HCEC 1CT (cell line): ENCODE measurements at places on chromosomes 1 and 21.

DNA sequence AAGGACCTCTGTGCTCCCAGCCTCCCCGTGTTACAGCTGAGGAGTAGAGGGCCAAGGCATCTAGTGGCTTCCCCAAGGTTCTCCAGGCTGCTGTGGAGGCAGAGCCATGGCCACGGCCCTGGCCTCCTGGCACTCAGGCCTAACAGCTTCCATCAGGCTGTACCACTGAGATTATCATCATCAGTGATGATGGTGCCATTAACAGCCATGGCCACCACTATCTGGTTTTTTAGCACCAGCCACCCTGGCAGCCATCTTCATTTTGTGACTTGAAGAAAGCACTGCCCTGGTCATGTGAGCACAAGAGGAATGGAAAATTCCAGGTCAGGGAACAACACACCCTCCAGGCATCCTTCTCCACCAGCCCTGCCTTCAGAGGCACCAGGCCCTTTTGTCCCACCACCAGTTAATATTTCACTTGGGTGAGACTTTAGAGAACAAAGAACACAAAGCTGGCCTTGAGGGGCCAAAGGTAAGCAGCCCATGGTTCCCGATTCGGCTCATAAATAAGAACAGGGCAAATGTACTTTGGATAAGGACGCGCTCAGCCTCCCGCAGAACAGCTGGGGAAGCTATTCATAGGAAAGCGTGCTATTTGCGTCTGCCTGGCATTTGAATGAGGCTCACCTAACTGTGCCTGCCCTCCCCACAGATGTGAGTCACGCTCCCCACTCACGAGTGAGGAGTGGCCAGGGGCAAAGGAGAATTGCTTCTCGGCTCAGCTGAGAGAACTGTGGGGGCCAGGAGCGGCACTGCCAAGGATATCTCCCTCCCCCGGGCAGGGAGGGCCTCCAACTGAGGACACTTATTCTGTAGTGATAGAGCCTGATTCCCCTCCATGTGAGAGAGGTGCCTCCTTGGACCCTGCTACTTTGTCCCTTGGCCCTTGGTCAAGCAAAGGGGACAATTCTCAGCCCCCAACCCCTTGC, 95.6 kb downstream of the CD58 start:
- no peak for DNase-seq

- DNase-seq, result no peak
Measured at GRCh38 chr1:202551683-202552082, 158.6 kb downstream of the SYT2 start.

GRCh38 chr1:6612641-6613360, 730 bp upstream of the PHF13 start:
- peak; percentile 38 for DNase-seq

- DNase-seq, result no peak
Measured at GRCh38 chr1:17234405-17234804, 14.5 kb upstream of the PADI3 start.

- no peak for DNase-seq
Measured at GRCh38 chr1:108504447-108504846, 54.3 kb downstream of the NBPF6 start.

- no peak for DNase-seq
Measured at GRCh38 chr1:212892108-212892507, 34.0 kb downstream of the FLVCR1 start.

DNA sequence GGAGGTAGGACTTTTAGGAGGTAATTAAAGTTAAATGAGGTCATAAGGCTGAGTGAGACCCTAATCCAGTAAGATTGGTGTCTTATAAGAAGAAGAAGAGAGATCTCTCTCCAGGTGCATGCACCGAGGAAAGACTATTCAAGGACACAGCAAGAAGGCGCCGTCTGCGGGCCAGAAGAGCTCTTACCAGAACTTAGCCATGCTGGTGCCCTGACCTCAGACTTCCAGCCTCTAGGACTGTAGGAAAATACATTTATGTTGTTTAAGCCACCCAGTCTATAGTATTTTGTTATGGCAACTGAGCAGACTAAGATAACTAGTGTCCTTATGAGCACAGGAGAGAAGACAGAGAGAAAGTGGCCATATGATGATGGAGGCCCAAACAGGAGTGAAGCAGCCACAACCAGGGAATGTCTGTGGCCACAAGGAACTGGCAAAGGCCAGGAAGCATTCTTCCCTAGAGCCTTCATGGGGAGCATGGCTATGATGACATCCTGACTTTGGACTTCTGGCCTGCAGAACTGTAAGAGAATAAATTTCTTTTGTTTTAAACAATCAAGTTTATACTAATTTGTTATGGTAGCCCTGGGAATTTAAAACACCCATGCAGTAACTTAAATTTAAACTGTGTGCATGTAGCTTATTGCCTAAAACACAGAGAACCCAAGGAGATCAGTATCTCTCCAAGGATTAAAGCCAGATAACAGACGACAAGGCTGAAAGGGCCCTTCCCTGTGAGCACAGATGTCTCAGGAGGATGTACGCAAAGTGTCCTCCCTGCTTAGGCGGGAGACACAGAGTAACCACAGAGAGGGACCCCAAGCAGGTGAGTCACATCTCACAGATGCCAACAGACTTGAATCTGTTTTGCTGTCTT, 9.9 kb upstream of the CD58 start:
- no peak for DNase-seq

- no peak for DNase-seq
Measured at GRCh38 chr1:206070627-206071304, 17.8 kb downstream of the RHEX start.

- peak; percentile 89 for DNase-seq
Measured at GRCh38 chr1:109933856-109934711, 23.4 kb downstream of the CSF1 start.

GRCh38 chr1:55380355-55380970, 165.3 kb upstream of the USP24 start:
- no peak for DNase-seq
